ENCODE measurements at places on chromosomes 7 and 10.

- no peak for DNase-seq
Measured at GRCh38 chr7:139304517-139304916, 36.6 kb upstream of the FMC1 start.

- DNase-seq = no peak
Measured at GRCh38 chr10:6020826-6021225, 41.3 kb downstream of the IL2RA start.

DNA sequence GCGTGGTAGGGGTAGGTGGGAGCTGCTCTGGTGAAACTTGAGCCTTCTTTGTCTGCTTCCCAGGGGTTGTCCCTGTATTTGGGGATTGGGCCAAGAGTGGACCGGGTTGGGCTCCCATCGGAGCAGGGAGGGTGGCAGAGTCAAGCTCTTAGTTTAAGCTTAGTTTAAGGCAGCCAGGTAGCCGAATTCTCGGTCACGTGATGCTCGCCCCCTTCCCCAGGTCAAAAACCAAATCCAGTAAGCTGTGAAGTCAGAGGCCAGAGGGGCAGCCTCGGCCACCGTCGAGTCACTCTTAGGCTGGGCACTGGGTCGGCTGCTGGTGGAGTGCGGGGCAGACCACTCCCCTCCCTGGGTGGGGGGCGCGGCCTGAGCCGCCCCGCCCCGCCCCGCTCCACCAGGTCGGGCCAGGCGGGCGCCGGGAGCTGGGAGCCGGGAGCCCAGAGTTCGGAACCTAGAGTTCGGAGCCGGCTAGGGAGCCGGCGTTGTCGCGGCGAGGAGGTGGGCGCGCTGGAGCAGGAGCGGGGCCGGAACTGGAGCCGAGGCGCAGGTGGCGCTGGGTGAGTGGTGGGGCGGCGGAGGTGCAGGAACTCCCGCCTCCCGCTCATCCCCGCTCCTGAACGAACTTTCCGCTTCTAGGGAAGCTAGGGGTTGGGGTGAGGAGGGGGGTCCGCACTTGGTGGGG is 2.8 kb upstream of the LZTS2 start:
- DNase-seq = no peak

GRCh38 chr10:113616244-113617074 is 47.4 kb downstream of the NRAP start:
- DNase-seq = no peak

DNA sequence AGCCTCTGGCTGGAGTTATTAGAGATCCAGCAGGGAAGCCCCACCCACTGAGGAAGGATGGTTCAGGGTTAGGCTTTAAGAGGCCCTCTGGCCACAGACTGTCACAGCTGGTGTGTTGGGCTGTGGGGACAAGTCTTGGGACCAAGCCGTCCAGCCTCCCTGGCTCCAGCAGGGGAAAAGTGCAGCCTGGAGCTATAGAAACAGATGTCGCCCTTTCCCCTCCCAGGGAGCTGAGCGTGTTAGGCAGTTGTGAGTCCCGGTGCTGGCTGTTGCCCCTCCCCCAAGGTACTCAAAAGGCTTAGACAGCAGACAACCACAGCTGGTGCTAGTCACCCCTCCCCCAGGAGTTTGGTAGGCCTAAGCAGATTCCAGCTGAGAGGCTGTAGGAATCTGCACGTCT is 143.4 kb downstream of the TMEM168 start:
- no peak for DNase-seq

- DNase-seq = no peak
Measured at GRCh38 chr7:8585591-8585990, 152.2 kb downstream of the NXPH1 start.
